ENCODE measurements at places on chromosomes 7 and 10.

- no peak for DNase-seq
Observed at GRCh38 chr10:111077785-111078504, 1.1 kb downstream of the ADRA2A start.

DNA sequence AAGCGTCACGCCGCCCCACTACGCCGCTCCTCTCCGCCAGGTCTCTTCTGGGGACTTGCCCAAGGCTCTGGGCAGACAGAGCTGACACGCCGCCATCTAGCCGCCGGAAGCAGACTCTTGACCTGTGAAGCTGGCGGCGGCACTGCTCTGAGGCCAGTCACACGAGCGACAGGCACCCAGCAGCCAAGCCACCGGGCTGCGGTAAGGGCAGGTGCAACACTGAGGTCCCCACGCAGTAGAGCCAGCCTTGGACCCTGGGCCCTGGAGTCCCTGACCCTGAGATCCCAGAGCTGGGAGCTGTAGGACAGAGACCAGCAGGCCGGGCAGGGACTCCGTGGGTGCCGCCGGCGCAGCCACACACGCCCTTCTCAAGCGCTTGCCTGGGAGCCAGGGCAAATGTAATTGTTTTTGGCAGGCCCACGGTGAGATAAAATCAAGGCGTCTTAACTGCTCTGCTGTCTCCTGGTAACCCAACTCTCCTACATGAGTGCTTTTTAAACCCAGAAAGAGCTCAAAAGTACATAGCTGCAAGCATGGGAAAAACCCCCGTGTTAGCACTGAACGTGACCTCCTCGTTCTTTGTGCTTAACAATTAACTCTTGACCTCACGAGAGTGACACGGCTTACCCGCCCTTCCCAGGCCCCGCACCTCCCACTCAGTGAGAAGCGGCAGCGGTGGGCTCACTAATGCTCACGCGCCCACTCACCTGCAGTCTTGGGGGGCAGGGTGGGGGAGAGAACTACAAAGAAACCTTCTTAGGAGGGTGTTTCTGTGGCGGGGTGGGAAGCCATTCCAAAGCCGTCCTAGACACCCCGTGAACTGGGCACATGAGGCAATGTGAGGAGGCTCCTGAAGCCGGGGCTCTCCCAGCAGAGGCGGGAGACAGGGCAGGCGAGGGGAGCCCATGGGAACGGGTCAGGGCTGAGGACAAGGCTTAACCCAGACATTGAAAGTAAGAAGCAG, 8.5 kb downstream of the GPER1 start:
- DNase-seq: no peak

DNA sequence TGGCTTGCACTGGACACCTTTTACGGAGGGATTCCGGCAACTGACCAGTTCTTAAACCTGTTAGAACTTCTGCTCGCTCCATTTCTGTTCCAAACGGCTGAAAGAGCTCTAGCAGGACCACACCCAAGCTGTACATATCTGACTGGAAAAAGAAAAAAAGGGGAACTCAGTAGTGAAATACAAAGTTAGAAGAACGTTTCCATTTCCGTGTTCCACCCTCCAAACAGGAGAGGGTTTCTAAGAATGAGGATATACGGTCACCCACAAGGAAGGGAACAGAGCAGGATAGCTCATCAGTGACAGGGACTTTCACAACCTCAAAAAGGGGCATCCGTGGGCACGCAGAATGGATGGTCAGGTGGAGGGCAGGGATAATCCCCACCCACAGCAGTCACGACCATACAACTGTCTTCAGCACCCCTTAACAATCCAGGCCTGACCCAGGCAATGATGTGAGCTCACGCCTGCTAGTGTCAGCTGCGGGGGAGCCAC, 4.3 kb upstream of the ANKRD61 start:
- no peak for DNase-seq

- DNase-seq: no peak
Observed at GRCh38 chr10:90921906-90922305, 1.0 kb upstream of the ANKRD1 start.

DNA sequence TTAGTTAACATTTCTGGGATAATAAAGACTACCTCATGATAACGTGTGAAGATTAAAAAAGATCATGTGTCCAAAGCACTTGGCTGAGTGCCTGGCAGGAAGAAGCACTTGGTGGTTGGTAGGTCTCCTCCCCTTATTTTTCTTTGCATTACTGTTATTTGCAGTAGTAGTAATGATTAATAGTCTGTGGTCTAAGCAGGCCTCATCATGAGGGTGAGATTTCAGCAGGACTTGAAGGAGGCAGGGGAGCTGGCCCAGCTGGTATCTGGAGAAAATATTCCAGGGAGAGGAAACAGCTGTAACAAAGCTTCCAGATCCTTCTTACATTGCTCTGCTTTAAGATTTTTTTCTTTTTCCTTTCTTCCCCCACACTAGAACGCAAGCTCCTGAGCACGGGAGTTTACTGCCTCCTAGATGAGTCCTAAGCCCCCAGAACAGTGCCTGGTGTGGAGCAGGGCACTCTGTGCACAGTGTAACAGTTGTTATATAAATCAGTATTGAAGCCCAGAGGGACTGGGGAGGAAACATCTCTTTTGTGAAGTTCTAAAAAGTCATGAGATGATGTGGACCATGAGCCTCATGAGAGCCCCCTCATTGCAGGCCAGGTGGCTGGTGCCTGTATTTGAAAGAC, 31.1 kb upstream of the RHEB start:
- DNase-seq: no peak

DNA sequence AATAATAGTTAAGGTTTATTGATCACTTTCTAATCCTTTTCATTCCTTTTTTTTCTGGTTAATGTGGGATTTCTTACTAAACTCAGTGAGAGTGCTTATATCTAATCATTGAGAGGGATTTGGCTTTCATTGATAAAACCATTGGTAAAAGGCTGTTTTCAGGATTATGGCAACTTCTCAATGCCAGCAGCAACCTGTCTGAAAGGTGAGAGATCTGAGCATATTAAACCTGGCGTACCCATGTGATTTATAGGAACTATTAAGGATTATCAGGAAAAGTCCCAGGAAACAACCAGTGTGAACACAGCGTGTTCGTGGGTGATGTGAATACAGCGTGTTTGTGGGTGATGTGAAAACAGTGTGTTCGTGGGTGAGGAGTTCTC, 65.9 kb downstream of the PDIA4 start:
- DNase-seq: no peak

DNA sequence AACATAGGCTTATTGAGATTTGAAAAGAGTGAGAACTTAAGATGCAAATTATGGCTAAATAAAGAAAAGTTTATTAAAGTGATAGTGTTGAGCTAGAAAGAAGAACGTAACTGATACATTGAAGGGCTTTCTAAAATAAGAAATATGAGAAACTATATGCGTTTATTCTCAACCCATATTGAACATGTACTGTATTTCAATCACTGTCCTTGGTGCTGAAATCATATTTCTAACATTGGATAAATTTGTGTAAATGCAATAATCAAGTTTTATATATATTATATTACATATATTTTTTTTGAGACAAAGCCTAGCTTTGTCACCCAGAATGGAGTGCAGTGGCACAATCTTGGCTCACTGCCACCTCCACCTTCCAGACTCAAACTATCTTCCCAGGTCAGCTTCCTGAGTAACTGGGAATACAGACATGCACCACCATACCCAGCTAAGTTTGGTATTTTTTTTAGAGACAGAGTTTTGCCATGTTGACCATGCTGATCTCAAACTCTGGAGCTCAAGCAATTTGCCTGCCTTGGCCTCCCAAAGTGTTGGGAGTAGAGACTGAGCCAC, 1065.8 kb downstream of the REEP3 start:
- no peak for DNase-seq

GRCh38 chr10:85967594-85967993, 399.0 kb downstream of the GRID1 start:
- no peak for DNase-seq

DNA sequence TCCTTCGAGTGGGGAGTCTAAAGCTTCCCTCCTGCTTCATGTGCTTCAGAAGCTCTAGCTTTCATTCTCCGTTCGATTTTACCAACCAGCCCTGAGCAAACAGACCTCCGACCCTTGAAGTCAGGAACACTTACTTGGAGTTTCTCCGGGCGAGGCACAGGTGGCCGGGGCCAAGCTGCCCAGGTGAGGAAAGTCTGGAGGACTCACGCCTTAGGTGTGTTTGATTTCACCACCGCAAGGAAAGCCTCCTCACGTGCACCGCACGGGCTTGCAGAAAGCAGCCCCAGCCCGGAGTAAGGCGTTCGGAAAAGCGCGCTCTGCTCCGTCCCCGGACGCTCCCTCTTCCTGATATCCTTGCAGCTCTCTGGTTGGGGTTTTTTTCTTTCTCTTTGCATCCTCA, 30.1 kb upstream of the CNPY1 start:
- no peak for DNase-seq

GRCh38 chr7:92550194-92550593, 21.6 kb downstream of the RBM48 start:
- no peak for DNase-seq

- DNase-seq: peak; percentile 99
Observed at GRCh38 chr7:112939574-112940313, 146.9 kb downstream of the GPR85 start.

GRCh38 chr10:132346806-132347205, 14.8 kb downstream of the LRRC27 start:
- DNase-seq: no peak

DNA sequence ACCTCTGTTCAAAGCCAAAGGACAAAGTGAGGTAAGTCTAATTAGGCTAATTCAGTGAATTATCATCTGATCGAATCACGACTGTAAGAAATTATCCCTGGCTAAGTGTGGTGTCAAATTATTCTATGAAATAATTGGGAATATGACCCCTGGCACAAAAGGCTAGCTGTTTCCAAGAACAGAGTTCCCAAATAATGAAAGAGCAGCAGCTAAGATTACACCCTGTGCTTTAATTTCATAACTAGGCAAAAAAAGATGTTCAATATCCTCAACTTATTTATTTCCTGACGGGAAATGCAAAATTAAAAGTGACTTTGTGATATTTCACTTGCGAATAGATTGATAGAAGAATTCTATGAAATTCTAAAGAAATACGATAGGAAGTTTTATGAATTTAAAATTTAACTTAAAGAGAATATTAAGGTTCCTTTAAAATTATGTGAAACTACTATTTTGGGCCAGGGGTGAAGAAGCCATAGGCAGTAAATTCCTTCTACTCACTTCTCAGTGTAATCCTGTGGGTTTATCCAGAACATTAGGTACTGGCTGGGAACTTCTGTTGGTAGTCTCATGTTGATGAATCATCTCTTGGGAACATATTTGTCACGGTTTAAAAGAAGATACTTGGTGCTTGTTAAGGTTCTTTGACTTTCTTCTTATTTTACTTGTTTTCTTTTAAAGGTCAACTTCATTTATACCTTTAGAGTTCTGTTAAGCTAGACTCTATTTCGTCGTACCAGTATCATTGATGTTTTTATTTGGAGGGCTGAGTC, 148.5 kb downstream of the POLR1F start:
- DNase-seq: no peak
